ENCODE measurements at places on chromosomes 5 and 9. TPM values are rescaled to one million over a fixed set of nuclear protein-coding genes. Genes with fewer than 3 reads are reported as not detected.

- ATAC-seq, result no peak
Observed at GRCh38 chr5:12294151-12294550, 389.9 kb upstream of the CTNND2 start.

- ATAC-seq, result no peak
Observed at GRCh38 chr9:92986176-92987119, 39.1 kb downstream of the FGD3 start.

DNA sequence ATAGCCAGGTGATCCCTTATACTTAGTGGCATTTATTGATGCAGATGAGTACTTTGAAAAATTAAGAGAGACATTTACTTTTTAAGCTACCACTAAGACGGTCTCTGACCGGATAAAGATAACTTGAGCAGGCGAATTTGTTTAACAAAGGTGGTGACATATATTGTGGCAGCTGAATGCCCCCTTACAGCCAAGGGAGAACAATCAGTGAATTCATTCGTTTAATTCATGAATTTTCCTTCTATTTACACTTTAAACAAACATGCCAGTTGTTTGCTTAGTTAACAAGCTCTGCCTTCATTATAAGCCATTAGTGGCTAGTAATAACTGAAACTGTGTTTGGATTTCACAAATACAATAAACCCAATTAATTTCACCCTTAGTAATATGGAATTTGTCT is 187.1 kb downstream of the AOPEP start:
- ATAC-seq, result no peak

The PTGER4 gene
- total RNA-seq, result 100 TPM

The ZDHHC11B gene
- total RNA-seq, result 7.0 TPM

DNA sequence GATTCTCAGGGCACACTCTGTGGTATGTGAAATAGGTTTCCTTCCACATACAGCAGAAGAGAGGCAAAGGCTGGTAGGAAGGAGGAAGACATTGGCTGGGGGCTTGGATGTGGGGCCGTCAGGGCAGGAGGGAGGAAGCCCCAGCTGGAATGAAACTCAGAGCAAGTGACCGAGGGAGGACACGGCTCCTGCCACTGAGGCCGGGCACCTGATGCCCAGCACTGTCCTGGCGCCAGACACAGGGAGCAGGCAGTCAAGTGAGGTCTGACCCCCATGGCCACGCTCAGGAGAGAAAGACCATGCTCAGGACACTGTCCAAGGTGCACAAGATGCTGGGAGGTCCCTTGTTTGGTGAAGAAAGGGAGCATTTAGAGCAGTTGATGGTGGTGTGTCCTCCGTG is 245.5 kb downstream of the CACNA1B start:
- ATAC-seq, result no peak

The ADAMTS2 gene
- not detected for total RNA-seq

The SLC6A3 gene
- total RNA-seq, result not detected

DNA sequence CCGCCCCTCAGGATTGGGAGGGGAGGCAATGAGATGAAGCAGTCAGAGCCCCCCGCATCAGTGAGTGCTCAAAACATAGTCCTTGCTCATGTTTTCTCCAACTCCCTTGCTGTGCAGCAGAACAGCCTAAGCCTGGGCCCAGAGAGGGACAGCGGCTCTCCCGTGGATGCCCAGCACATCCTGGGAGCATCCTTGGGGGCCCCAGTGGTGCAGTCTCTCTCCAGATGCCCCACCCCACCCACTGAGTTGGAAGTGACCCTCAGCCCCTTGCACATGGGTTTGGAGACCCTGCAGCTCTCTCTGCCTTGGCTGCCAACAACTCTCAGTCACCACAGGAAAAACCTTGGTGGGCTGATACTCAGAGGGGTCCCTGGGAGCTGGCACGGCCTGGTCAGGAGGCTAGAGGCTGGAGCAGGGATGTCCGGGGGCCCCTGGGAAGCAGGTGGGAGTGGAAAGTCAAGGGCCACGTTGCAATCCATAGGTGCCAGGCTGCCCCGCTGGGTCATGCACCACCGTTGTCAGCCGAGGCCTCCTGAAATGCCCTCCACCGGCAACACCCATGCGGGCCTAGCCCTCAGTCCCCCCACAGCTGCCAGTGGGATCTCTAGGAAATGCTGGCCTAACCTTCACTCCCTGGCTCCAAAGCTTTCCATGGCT is 242.5 kb downstream of the PBX3 start:
- ATAC-seq, result no peak

- no peak for ATAC-seq
Observed at GRCh38 chr5:129639331-129639730, 108.6 kb upstream of the MINAR2 start.

GRCh38 chr5:1669276-1670155 is 130.1 kb downstream of the MRPL36 start:
- no peak for ATAC-seq

- ATAC-seq, result no peak
Observed at GRCh38 chr5:109584986-109585599, 104.6 kb upstream of the MAN2A1 start.

GRCh38 chr5:36457511-36458270 is 148.7 kb upstream of the SLC1A3 start:
- ATAC-seq, result no peak

DNA sequence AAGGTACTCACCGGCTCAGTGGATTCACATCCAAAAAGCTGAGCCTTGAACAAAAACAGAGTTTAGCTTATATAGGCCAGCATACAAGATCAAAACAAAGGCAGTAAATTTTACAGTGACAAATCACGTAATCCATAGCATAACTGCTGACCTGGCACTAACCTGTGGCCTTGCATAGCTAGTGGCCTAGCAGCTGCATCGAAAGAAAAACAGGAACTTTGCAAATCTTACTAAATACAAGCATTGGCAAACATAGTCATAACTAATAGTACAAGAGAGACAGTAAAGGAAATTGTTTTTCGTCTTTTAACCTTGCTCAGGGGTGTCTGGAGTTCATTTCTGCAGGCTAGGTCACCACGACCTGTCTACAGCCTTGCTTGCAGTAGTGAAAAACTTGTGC is 4.8 kb downstream of the HSDL2 start:
- no peak for ATAC-seq

The FAM169A gene
- total RNA-seq, result 12.8 TPM

The CKMT2 gene
- not detected for total RNA-seq

DNA sequence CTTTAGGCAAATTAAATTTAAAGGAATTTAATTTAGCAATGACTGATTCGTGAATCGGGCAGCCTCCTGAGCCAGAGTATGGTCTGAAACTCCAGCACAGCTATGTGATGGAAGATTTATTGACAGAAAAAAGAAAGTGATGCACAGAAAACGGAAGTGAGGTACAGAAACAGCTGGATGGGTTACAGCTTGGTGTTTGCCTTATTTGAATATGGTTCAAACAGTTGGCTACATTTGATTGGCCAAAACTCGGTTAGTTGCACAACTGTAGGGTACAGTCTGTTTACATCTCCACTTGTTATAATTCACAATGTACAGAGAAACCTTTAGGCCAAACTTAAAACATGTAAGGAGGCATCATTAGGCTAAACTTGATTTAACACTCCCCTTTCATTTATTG is 1716.1 kb upstream of the C9orf72 start:
- no peak for ATAC-seq

GRCh38 chr5:102720969-102721368 is 34.1 kb upstream of the PAM start:
- ATAC-seq, result no peak

The PLAC8L1 gene
- 0.45 TPM for total RNA-seq

GRCh38 chr9:137564134-137564533 is 12.5 kb downstream of the MRPL41 start:
- ATAC-seq, result no peak

GRCh38 chr5:131990716-131991115 is 20.7 kb downstream of the ACSL6 start:
- ATAC-seq, result no peak

- no peak for ATAC-seq
Observed at GRCh38 chr5:172414531-172415361, 39.6 kb downstream of the SH3PXD2B start.

DNA sequence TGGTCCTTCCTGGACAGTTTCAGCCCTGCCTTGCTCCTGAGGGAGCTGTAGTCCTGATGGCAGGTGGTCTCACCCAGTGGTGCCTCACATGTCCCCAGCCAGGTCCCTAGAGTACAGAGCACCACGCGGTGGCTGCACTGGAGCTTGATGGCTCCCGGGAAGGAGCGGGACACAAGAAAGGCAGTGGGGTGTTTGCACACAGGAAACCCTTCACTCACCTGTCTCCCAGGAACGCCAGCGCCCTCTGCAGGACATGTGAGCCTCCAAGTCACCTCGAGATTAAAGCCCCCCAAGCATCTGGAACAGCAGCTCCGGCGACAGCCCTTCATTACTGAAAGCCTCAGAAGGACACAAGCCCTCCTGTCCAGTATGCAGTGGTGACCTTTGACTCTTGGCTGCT is 19.9 kb upstream of the TMEM250 start:
- ATAC-seq, result no peak

The GRIN1 gene
- total RNA-seq, result 1.2 TPM
